ENCODE measurements at places on chromosomes 11 and 22.

DNA sequence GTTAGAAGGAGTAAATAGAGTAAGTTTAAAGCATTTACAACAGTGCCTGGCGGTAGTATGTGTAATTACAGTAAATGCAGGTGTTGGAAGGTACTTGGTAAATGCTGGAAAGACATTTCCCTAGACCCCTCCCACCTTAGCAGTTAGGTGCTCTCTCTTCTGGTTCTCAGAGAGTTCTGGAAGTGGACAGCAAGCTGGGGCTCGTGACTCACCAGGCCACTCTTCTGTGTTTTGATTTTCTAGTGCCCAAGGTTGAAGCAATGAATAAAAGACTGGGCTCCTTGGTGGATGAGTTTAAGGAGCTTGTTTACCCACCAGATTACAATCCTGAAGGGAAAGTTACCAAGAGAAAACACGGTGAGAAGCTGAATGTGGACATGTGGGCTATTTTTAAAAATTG, 27.6 kb downstream of the SNU13 start:
- no peak for DNase-seq

DNA sequence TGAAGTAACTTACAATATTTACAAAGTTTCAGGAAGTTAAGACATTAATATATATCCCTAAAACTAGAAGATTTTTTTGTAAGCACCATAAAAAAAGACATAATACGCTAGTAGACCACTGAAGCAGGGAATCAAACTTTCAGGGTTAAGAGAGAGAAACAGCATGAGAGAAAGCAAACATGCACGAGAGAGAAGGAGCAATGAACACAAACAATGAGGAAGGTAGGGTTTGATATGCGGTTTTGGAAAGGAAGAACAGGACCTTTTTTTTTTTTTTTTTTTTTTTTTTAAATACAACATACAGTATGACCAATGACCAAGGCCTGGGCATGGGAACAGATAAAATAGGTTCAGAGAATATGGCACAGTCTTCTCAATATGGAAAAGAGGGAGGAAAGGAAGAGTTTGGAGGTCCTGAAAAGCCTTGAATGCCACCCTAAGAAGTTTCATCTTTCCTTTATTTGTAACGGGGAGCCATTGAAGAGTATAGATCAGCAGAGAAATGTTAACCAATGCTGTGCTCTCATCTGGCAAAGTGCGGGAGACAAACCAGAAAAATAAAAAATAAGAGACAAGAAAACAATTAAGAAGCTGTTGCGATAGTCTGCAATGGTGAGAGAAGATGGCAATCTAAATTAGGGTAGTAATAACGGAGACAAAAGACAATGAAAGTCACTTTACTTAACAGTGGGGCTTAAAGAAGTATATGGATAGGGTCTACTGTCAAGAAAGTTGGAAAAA, 101.0 kb downstream of the USP35 start:
- no peak for DNase-seq

DNA sequence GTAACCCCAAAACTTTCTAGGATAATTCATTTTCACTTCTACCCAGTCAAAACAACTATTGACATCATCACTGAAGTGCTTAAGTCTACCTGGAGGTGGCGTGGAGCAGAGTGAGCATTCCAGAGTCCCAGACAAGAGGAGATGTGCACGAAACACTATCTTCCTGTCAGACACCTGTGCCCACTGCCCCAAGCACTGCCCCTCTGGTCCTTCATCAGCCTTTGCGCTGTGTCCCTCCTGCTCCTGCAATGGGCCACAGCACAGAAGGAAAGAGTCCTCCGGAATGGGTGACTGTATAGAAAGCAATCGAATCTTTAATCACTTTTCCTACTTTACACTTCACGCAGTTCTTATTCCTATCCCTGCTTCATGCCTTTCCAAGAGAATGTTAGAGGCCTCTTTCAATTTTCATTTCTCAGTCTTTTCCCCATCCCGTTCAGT, 512 bp upstream of the GRIA4 start:
- no peak for DNase-seq

DNA sequence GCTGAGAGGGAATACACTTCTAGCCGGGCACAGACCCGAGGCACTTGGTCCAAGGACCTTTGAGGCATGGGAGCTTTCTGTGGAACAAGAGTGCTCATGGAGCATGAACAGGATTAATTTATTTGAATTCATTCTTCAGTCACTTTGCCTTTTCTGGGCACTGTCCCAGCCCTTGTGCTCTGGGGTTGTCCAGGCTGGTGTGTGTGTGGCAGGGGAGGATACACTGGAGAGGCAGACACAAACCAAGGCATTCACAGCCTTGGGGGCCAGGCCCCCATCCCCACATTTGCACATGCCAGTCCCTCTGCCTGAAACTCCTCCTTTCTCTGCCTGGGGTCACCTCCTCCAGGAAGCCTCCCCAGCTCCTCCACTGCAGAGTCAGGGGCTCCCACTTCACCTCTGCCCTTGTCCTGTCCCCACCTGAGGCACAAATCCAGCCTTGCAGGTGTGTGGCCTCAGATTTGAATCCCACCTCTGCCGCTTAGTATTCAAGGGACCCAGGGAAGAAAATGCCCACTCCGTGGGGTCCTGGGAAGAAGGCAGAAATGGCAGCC, 55.5 kb downstream of the MYO7A start:
- no peak for DNase-seq

- no peak for DNase-seq
Observed at GRCh38 chr22:29470159-29470855, 9.7 kb upstream of the NEFH start.

GRCh38 chr11:87428266-87428665, 390.5 kb downstream of the TMEM135 start:
- no peak for DNase-seq

DNA sequence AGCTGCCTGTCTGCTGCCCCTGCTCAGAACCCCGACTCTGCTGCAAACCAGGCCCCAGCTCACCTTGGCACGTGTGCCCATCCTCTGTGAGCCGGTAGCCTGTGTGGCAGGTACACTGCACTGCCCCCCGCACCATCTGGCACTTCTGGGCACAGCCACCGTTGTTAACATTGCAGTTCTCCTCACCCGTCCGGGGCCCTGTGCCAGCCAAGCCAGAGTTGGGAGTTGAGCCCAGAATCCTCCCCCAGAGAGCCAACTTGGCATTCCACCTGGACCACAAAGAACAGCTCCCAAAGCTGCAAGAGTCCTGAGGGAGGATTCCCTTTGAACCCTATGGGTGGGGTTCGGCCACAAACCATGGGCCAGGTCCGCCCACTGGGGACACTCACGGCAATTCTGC, 22.5 kb downstream of the LRP4 start:
- no peak for DNase-seq

DNA sequence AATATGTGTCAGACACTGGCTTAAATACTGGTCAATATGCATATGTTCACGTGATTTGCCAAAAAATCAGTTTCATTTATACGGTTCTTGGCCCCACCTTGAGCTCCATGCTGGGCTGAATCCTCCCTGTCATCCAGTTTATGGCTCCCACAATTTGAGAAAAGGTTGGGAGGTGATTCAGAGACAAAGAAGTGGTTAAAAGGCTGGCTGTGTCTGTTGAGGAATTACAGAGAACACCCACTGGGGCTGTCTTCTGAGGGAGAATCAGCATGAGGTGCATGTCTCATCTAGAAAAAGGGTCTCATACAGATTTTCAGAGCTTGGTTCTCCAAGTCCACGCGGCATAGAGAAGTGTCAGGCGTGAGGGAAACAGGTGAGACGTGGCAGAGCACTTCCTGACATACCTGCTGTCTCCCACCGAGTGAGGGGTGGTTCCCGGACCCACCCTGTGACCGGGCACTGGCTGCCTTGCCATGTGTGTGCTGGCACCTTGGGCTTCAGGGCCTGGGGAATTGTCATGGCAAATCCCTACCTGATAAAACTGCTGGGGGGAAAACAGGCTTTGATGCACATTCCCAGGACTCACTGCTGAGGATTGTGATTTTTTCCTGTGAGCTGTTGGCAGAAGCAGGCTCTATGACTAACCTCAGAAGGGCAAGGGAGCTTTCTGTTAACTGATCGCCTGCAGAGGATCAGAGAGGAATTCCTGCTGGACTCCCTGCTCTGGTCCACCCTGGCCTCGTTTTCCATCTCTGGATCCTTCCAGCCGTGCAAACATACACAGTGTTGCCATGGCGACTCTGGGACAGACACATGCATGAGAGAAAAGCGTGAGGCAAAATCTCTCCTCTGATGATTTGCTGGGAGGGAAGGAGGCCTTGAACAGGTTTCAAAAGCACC, 223.6 kb downstream of the ADAMTS15 start:
- no peak for DNase-seq

DNA sequence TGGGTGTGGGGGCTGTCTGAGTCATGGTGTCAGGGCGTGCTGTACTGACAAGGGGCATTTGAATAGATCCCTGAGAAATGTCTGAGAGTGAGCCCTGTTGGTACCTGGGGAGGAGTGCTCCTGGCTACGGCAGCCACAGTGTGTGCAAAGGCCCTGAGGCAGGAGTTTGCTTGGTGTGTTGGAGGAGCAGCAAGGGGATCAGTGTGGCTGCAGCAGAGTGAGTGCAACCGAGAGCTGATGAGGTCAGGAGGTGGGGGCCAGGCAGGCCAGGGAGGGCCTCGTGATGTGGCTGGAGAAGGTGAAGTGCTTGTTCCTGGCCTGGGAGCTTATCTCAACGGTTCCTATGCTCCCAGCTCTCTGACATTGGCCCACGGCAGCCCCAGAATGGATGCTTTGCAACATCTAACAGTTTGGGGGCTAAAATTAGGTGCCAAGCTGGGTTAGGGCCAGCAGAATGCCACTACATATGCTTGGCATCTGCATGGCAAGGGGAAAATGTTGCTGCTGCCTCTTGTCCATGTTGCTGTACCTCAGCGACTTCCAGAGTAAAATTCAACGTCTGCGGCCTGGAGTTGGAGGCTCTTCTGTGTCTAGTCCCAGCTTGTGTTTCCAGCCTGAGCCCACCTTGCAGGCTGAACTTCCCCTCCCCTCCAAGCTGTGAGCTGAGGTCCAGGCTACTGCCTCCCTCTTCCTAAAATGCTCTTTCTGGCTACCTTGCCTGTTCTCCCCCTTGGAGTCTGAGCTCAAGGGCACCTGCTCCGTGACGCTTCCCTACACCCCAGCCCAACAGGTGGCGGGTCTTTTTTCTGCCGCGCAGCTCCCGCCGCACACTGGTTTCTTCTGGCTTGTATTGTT, 48.2 kb upstream of the MYEOV start:
- DNase-seq = no peak

DNA sequence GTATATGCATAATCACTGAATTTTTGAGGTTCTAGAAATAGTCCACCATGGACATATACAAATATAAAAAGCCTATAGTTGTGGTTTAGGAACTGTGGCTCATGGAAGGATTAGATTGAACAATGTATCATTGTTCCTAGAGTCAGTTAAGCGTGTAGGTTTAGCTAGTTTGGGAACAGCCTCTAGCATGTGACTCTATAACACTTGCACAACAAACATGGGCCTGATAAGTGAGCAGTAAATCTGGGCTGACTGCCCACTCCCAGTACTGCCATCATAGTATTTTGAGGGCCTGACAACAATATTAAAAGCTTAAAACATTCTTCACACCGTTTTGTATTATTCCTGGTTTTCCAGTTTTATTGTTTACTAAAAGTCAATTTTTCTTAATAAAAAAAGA, 47.0 kb downstream of the YAP1 start:
- no peak for DNase-seq

GRCh38 chr11:103384652-103385051, 275.4 kb downstream of the DYNC2H1 start:
- no peak for DNase-seq

DNA sequence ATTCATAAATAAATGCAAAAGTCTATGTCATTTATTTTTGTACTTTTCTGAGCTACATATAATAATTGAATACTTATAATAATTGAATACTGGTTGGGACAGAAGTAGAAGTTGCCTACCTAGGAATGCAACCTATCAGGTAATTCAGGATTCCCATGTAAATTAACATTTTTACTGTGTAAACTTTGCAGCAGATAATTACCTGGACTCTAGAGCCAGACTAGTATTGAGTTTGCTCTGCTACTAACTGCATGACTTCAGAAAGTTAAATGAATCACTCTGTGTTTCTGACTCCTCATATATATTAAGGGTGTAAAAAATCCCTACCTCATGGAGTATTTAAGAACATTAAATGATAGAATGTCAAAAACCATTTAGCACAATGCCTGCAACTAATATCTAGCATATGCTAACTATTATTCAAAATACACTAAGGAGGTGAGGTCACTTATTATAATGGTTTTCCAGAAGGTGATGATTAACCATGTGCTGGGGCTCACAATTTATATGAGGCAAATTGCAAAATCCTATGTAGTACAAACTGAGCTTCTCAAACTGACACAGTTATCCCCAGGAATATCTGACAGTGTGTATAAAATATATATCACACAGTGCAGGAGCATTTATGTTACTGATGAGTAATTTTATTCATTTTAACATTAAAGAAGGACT, 138.1 kb upstream of the ANO3 start:
- no peak for DNase-seq

DNA sequence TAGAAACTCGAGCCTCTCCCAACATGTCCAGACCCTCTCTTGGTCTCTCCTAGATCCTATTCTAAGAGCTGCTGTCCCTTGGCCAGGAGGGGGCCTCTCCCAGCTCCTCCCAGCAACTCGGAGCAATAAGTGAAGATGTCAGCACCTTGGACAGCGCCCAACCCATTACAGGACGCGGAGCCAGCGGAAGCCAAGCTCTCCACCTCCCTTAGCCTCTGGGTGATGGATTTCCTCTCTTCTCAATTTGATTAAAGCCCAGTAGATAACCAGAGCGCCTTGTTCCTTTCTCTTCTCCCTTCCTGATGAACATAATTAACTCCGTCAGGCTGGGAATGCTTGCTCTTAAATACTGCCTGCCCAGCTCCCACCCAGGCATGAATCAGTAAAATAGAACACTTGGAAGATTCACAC, 26.2 kb upstream of the TPBGL start:
- peak; percentile 76 for DNase-seq

DNA sequence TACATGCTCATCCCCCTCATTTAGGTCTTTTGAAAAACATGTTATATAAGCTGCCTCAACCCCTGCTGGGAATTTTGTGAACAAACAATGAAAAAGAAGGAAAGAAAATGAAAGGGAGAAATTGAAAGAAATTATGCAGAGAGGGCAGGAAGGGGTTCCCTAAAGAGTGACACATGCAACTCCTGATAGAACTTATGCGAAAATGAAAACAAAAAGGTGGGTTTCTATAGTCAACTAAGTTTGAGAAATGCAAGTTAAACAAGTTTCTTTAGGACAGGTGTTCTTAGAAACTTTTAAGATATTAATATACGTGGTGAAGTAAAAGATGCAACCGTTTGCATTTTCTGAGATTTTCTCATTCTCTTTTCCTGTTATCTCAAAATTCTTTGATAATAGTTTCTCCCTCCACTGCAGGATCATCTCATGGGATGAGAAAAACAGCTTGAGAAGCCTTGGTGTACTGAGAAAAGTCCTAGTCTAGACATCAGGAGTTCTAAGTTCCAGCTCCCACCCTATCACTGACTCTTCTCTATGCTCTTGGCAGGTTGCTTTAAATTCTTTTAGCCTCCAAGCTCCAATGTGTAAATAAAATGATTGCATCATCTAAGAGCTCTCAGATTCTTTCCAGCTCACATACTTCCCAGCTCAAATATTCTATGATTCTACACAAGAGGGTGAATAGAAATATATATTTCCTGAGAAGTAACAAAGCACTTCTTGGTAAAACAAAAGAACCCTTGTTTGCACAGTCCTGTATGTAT, 109.2 kb downstream of the FAM76B start:
- DNase-seq = peak; percentile 12
